Pancreas (tissue), 10 donors: ENCODE measurements at places on chromosomes 16 and 17.

DNA sequence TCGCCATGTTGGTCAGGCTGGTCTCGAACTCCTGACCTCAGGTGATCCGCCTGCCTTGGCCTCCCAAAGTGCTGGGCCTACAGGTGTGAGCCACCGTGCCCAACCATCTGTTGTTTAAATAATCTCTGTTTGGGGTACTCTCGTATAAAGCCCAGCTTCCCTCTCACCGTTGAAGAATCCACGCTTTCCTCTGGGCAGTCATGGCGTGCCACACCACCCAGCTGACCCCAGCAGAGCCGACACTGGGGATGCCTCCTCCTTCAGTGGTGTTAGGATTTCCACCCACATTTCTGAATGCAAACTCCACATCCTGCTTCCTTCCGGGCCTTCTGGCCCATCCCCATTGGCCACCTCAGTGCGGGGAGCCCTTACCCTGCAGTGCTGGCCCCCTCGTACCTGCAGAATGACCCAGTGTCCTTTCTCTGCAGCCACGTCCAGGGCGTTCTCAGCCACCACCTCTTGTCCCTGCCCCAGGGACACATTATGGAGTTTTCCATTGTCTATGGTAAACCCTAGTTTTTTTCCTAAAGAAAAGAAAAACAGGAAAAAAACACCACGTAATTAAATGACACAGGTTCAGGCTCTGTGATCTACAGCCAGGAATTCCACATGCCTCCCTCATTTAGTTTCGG, 60.4 kb downstream of the PGS1 start:
- H3K27ac ChIP-seq, result no peak overlapping the region
- H3K27me3 ChIP-seq, result no peaks in the 10 kb centered on the region
- no peaks in the 10 kb centered on the region for H3K4me1 ChIP-seq
- no peaks in the 10 kb centered on the region for H3K36me3 ChIP-seq

DNA sequence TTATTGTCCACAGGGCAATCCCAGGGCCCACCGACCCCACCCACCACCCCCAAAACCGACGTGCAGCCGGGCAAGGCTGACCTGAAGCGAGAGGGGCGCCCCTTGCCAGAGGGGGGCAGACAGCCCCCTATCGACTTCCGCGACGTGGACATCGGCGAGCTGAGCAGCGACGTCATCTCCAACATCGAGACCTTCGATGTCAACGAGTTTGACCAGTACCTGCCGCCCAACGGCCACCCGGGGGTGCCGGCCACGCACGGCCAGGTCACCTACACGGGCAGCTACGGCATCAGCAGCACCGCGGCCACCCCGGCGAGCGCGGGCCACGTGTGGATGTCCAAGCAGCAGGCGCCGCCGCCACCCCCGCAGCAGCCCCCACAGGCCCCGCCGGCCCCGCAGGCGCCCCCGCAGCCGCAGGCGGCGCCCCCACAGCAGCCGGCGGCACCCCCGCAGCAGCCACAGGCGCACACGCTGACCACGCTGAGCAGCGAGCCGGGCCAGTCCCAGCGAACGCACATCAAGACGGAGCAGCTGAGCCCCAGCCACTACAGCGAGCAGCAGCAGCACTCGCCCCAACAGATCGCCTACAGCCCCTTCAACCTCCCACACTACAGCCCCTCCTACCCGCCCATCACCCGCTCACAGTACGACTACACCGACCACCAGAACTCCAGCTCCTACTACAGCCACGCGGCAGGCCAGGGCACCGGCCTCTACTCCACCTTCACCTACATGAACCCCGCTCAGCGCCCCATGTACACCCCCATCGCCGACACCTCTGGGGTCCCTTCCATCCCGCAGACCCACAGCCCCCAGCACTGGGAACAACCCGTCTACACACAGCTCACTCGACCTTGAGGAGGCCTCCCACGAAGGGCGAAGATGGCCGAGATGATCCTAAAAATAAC, 3.0 kb downstream of the SOX9 start:
- H3K4me3 ChIP-seq, result peak overlapping the region; percentile 92
- H3K4me1 ChIP-seq, result no peaks in the 10 kb centered on the region
- no peaks in the 10 kb centered on the region for H3K27me3 ChIP-seq
- peaks cover 6% of the 10 kb centered on the region for H3K36me3 ChIP-seq

DNA sequence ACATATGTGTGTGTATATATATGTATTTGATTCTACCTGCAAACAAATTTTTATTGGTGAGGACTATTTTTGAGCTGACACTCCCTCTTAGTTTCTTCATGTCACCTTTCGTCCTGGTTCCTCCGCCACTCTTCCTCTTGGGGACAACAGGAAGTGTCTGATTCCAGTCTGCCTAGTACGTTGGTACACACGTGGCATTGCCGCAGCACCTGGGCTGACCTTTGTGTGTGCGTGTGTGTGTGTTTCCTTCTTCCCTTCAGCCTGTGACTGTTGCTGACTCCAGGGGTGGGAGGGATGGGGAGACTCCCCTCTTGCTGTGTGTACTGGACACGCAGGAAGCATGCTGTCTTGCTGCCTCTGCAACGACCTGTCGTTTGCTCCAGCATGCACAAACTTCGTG, 29.4 kb upstream of the CACNG5 start:
- H3K36me3 ChIP-seq, result no peaks in the 10 kb centered on the region
- H3K27me3 ChIP-seq, result no peaks in the 10 kb centered on the region
- no peak overlapping the region for H3K27ac ChIP-seq
- DNase-seq, result no peak
- no peak overlapping the region for H3K4me3 ChIP-seq

DNA sequence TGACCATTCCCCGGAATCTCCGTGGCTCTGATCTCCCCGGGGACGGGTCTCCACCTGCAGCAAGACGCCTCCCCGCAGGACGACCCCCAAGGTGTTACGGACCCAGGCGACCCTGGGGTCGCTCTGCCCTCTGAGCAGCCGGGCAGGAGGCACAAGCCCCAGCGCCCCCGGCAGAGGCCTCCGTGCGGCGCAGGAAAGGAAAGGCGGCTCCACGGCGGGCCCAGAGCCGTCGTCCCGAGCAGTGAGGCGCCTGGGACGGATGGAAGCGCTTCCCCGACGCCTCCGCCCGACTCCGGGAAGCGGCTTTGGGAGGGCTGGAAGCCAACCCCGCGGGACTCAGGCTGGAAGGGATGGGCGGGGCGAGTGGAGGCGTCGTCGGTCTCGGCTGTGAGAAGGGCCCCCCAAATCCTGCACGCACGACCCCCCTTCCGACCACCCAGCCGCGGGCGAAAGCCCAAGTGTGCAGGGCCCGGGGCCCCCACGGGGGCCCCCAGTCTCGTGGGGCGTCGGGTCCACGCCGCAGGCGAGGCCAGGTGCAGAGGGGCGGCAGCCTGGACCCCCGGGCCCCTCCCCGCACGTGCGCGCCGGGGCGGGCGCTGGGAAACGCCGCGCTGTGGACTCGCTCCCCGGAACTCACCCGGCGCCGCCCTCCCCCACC, 32.7 kb upstream of the RPH3AL start:
- H3K4me1 ChIP-seq, result no peaks in the 10 kb centered on the region
- DNase-seq, result peak; percentile 56
- H3K4me3 ChIP-seq, result peak overlapping the region; percentile 37
- peak overlapping the region; percentile 50 for H3K27ac ChIP-seq
- no peaks in the 10 kb centered on the region for H3K36me3 ChIP-seq
- no peaks in the 10 kb centered on the region for H3K27me3 ChIP-seq
